ENCODE measurements at places on chromosomes 2 and 18.

DNA sequence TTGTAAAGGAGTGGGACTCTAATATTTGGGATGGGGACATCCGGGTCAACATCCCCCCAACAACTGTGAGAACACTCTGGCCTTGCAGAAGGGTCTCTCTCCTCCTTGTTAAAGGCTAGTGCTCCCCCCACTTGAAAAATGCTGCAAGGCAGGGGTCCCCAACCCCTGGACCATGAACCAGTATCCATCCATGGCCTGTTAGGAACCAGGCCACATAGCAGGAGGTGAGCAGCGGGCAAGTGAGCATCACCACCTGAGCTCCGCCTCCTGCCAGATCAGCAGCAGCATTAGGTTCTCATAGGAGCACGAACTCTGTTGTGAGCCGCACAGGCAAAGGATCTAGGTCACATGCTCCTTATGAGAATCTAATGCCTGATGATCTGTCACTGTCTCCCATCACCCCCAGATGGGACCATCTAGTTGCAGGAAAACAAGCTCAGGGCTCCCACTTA is 243.9 kb upstream of the ID2 start:
- no peak for DNase-seq

DNA sequence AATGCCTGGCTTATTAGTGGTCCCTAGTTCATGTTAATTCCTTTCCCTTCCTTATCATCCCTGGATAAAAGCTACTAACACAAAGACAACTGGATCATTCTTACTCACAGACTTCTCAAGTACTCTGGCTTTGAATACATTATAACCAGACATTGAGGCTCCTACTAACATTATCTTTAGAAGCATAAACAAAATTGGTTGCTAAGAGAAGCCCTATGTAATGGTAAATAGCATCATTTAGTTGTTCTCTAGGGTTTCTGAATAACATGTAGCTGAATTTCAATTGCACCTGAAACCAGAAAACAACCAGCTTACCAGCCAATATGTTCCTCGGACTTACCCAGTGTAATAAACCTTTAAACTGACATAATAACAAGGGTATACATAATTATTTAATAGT is 114.1 kb upstream of the NCKAP5 start:
- DNase-seq, result no peak

GRCh38 chr2:175887776-175888175 is 114.3 kb downstream of the LNPK start:
- DNase-seq, result no peak

DNA sequence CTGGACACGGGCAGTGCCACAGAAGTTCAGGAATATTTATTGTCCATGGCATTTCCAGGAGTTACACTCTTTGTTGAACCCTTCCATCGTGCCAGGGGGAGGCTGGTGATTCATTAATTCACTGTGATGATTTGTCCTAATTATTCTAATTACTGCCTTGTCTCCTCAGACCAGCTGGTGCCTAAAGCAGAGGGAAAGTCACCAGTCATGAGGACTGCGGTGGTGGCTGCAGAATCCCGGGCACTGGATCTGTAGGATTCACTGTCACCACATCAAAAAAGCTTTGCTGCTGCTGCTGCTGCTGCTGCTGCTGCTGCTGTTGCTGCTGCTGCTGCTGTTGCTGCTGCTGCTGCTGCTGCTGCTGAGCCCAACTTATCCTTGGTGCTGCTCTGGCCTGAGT is 908.2 kb downstream of the TSN start:
- DNase-seq, result no peak

DNA sequence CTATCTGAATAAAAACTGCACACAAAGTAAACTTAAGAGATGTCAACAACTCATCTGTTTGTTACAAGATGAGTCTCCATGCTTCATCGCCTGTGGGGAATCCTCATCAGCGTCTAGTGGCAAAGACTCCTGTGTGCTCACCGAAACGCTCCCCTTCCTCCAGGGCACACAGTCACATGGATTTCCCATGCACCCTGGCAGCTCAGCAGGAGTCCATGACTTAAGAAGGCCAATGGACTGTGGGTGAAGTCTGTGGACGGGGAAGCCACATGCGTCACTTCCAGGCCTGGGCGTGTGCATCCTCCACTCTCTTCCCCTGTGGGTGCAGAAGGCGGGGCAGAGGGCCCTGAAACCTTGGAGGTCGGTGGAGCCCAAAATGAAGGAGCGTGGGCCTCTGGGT is 41.1 kb downstream of the ID2 start:
- DNase-seq, result no peak

GRCh38 chr2:47751856-47752414 is 31.0 kb upstream of the MSH6 start:
- DNase-seq, result no peak

DNA sequence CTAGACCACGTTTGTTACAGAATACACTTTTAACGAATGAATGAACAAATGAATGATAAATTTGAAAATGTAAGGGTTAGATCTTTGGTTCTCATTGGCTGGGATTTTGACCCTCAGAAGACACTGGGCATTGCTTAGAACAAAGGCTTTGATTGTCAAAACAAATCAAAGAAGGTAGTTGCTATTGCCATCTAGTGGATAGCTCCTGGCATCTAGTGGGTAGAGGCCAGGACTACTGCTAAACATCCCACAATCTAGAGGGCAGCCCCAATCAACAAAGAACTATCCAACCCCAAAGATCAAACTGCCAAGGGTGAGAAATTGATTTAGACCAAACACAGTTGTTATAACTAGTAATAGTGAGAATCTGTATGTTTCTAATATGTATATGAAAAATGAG is 552.3 kb downstream of the KCNJ3 start:
- DNase-seq, result no peak

DNA sequence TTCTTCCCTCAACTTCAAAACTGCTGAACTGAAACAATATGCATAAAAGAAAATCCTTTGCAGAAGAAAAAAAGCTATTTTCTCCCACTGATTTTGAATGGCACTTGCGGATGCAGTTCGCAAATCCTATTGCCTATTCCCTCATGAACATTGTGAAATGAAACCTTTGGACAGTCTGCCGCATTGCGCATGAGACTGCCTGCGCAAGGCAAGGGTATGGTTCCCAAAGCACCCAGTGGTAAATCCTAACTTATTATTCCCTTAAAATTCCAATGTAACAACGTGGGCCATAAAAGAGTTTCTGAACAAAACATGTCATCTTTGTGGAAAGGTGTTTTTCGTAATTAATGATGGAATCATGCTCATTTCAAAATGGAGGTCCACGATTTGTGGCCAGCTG is 8.4 kb downstream of the HOXD8 start:
- no peak for DNase-seq

GRCh38 chr2:38581193-38582147 is 21.3 kb downstream of the HNRNPLL start:
- no peak for DNase-seq

DNA sequence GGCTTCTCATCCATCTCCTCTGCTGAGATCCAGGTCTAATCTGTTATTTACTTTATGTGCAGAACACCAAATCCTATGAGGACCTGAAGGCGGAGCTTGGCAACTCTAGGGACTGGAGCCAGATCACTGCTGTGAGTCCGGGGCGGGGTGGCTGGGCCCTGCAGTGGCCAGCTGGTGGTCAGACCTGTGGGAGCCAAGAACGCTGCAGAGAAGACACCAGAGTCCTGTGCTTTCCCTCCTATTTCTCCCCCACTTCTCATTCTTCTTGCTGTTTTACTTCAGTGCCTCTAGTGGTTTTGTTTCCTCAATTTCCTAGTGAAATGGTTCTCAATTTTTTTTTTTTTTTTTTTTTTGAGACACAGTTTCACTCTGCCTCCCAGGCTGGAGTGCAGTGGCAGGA is 19.7 kb downstream of the VIL1 start:
- DNase-seq, result no peak

DNA sequence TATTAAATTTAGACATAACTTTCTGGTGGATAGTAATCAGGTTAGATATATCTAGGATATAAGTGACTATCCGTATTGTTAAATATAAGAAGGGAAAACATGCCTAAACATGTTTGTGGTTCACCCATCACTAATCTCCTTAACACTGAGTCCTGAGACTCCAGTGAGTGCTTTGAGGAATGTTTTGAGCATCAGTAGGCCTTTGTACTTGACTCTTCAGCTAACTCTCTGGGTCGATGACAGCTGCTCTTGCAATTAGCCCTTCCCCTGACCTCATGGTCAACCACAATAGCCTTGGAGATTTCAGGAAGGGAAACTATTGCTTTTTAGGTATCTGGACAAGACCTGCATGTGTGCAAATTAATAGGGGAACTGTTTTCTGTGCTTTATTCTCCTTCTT is 716.8 kb downstream of the EPHA4 start:
- no peak for DNase-seq

DNA sequence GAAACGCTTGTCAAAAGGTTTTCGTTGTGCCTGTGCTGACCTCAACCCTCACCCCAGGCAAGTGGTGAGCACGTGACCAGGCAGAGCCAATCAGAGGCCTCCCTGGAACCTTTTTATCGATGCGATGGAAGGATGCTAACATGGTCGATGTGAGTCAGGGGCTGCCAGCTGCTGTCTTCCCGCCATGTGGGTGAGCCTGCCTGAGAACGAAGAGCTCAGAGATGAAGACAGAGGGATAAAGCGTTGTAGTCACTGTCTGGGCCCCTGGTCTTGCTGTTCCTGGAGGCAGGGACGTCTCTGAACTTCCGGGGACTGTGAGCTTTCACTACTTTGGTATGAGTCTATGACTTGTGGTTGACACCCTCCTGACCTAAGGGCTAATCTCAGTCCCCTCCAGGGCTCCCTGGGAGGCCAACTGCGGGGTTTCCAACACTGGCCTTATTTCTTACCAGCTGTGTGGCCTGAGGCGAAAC is 18.6 kb downstream of the DNMT3A start:
- DNase-seq, result no peak

DNA sequence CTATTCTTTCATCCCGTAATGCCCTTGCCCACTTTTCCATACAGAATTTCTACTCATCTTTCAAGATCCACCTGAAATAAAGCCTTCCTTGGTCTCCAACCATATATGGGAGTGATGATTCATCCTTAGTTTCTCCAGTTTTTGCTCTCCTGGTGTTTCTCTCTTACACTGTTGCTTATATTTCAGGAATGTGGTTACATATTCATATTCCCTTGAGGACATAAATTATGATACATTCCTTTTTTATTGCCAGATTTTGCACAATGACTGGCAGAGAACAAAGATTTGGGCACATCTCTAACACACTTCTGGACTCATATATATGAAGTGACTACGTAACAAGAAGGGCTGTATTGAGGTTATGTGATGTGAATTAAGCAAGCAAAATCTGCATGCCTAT is 1573.4 kb upstream of the NXPH2 start:
- no peak for DNase-seq

- DNase-seq, result no peak
Observed at GRCh38 chr2:1862608-1863280, 118.4 kb upstream of the PXDN start.

GRCh38 chr2:6958616-6959235 is 41.5 kb downstream of the RNF144A start:
- no peak for DNase-seq

- DNase-seq, result no peak
Observed at GRCh38 chr2:33014268-33014667, 67.5 kb downstream of the LTBP1 start.

DNA sequence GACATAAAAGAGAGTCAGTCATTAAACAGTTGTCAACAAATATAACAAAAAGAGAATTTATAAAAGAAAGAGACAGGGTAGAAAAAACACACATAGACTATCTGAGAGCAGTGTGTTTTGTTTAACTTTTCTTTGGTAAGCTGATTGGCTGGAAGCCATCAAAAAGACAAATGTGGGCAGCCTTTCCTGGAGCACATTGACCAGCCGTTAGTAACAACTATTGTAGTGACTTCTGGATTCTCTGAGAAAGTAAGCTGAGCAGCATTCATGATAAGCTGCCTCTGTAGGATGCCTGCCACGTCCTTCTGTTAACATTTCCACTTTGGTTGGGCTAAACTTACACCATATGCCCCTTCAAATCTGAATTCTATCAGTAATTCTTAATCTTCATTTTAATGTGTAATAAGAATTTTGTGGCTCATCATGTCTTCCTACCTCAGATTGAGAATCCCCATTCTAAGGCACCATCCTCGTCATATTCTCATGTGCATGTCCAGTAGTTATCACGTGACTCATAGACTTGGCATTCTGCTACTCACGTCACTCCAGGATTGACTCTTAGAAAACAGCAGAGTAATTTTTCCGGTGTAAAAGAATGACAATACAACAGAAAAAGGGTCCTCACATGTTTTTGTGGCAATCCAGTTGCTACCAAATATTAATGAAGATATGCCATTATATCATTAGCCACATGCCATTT is 43.4 kb upstream of the DNAJC10 start:
- DNase-seq, result no peak

GRCh38 chr2:142973160-142973821 is 95.8 kb downstream of the KYNU start:
- DNase-seq, result no peak

DNA sequence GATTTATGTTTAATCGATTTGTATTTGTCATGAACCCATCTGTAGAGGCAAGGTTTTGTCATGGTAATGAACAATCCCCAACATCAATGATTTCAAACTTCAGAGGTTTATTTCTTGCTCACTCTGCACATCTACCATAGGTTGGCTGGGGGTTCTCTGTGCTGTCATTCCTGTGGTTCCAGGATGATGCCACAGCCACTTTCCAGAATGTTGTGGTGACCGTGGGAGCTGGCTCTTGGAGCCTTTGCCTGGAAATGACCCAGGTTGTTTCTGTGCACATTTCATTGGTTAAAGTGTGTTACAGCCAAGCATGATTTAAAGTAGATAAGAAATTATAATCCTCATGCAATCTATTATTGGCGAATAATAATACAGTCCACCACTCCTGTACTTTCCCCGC is 28.2 kb upstream of the EPAS1 start:
- no peak for DNase-seq

DNA sequence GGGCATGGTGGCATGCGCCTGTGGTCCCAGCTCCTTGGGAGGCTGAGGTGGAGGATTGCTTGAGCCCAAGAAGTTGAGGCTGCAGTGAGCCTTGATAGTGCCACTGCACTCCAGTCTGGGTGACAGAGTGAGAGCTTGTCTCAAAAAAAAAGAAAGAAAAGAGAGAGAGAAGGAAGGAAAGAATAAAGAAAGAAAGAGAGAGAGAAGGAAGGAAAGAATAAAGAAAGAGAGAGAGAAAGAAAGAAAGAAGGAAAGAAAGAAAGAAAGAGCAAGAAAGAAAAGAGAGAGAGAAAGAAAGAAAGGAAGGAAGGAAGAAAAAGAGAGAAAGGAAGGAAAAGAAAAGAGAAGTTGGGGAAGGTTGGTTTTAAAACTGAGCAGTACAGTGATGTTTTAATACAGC is 49.0 kb upstream of the ACSL3 start:
- no peak for DNase-seq

DNA sequence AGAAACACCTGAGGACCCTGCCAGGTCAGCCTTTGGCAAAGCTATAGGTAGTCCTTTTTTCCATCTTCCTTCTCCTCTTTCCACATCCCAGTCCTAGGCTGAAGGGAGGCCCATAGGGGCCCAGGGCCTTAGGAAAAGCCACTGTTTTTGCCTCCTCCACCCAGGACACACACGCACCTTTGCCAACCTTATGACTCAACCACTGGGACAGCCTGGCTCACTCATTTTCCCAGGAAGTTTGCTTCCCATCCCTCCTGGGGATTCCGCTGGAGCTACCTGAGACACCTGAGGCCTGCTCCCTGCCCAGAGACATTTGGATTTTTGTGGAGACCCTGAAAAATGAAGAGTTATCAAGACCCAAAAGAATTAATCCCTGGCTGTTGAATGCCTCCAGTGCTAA is 273.4 kb upstream of the SIX2 start:
- no peak for DNase-seq

GRCh38 chr2:1766851-1767811 is 22.8 kb upstream of the PXDN start:
- DNase-seq, result no peak

GRCh38 chr18:78740876-78741275 is 238.7 kb upstream of the SALL3 start:
- DNase-seq, result no peak

GRCh38 chr2:129347486-129348217 is 631.8 kb upstream of the RAB6C start:
- no peak for DNase-seq
